ENCODE measurements at places on chromosomes 5 and 9.

- no peak for DNase-seq
Observed at GRCh38 chr5:37532976-37533740, 154.0 kb downstream of the WDR70 start.

GRCh38 chr5:39604491-39604890 is 179.7 kb upstream of the DAB2 start:
- DNase-seq = no peak

DNA sequence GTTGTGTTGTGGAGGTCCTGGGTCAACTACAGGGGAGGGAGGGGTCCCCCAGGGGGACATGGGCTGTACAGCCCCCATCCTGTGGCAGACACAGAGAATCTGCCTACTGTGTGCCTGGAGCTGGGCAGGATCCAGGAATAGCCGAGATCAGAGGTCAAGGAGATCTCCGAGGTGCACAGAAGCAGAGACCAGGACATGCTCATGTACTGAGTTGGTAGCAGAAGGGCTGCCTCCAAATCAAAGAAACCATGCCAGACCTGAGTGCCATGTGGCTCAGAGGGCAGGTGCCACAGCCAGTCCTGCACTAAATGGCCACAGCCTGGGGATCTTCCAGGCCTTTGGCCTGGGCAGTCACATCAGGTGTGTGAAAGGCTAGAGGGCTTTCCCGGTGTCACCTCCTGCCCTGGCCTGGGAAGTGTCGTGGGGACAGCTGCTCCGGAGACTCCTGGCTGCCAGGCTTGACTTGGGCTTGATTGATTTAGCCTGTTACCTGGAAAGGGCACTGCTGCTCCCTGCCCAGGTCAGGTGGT is 27.8 kb downstream of the GSN start:
- no peak for DNase-seq

GRCh38 chr5:103224118-103224893 is 34.3 kb upstream of the MACIR start:
- DNase-seq = no peak

DNA sequence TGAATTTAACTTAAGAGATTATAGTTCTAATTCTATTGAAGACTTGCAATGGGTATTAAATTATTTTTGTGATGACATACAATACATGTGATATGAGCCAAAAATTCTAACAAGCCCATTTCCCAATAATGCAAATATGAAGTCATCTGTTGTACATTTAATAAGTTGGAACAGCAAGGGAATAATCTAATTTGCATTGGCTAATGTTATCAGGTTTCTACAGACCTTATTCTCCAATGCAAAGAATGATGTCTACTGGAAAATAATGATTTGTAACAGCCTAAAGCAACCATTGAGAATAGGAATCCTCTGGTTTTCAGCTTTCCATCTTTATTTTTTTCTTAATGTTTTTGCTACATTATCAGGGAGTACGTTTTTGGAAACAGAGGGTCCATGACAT is 89.1 kb upstream of the MINAR2 start:
- no peak for DNase-seq

GRCh38 chr9:129476821-129477611 is 143.9 kb downstream of the C9orf50 start:
- DNase-seq = no peak

GRCh38 chr5:111116550-111116949 is 24.4 kb downstream of the WDR36 start:
- DNase-seq = no peak

GRCh38 chr5:140311011-140311467 is 8.1 kb upstream of the PFDN1 start:
- DNase-seq = no peak

DNA sequence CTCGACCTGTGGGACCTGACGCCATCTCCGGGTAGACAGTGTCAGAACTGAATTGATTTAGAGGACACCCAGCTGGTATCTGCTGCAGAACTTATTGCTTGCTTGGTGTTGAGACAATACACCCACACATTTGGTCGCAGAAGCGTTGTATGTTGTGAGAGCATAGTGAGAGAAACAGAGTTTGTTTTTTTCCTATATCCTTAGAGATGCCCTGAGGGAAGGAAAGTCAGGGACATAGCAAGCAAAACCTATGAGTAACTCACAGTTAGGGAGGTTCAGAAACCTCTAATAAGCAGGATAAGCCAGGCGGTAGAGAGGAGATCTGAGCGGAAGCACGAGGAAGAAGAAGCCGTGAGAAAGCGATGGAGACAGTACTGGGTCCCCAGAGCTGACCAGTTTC is 59.8 kb downstream of the PTCD2 start:
- no peak for DNase-seq

GRCh38 chr9:26216702-26217101 is 538.5 kb upstream of the TUSC1 start:
- DNase-seq = no peak

- DNase-seq = no peak
Observed at GRCh38 chr5:74196233-74196632, 444.3 kb downstream of the ENC1 start.

- DNase-seq = no peak
Observed at GRCh38 chr5:143261748-143262392, 141.6 kb downstream of the NR3C1 start.

DNA sequence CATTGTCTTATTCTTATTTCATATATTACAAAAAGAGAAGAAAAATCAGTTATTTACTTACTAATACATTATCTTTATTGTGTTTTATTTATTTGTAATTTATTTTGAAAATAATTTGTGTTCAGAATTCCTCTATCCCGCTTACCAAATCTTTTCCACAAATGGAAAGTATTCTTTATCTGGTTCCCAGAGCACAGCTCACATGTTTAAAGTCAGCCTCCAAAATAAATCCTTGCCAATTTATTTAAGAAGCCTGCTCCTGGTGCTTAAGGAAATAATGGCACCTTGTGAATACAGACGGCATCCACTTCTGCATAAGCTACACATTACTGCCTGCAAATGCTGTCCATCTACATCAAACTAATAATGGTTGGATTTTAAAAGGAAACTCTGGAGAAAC is 435.4 kb downstream of the MTRR start:
- no peak for DNase-seq

DNA sequence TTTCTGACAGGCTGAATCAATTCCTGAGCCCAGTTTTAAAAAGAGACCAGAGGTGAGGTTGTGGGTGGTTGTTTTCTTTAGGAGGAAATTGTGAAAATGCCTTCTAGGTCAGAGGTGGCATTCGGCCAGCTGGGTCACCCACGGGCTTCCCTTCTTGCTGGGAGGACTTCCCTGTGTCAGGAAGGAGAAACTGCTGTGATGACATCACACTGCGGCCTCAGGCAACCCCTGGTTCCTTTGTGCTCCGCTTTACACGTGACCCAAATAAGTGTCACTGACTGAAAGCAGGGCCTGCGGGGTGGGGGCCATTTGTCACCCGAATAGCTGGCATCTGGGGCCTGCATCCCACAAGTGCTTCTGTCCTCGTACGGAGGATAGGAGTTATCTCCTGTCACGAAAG is 39.7 kb downstream of the FABP6 start:
- no peak for DNase-seq

Measured in stimulated activated CD8-positive, alpha-beta memory T cell treated with anti-CD3 and anti-CD28 coated beads, Interleukin-7, amount 100 ng/mL, for 1 hour (primary cell).